ENCODE measurements at places on chromosomes 3 and 15.

GRCh38 chr3:81776643-81777042 is 15.2 kb upstream of the GBE1 start:
- no peak for DNase-seq

DNA sequence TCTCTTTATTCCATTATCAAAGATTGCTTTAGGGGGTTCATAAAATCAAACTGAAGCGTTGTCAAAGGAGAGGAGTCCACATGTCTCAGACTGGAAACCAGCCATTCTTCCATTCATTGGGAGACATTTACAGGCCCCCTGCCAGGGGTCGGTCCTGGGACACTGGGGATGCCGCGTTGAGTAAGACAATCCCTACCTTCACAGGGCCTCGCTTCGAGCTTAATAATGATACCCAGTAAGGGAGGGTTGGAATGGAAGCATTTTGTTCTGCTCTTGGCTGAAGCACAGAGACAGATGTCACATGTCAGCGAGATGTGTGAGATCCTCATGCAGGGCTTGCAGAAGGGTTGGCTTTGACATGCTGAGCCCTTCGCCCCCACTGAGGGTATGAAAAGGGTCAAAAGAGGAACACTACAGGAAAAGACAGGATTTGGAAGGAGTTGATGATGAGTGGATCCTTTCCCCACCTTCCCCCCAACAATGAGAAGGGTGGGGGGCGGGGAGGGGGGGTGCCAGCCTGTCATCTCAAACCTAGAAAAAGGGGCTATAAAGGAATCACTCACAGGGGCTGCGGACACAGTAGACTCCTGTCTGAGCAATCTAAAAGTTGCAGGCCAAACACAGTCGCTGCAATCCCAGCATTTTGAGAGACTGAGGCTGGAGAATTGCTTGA is 25.6 kb upstream of the ARL8B start:
- DNase-seq = no peak

- DNase-seq = no peak
Measured at GRCh38 chr3:134068429-134068828, 38.7 kb upstream of the SLCO2A1 start.

DNA sequence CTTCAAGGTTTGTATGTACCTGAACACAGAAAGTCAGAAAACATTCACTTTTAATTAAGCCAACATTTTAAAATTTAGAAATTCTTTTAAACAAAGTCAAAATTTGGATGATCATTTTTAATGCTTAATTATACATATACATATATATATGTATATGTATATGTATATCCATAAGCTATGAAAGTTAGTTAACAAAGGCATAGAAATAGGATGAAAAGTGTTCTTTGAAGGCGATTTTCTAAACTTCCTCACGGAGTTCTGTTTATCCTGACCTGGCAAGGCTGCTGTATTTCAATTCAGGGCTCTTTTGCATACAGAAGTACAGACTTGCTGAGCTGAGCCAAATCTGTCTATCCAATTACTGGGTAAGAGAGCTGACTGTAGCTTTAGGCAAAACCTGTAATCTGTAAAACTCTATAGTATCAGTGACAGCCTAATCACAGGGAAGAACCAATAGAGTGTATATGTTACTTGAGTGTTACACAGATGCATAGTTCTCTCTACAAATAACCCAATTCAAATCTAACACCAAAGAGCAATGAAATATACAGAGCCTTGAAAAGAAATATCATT is 32.1 kb upstream of the THRB start:
- no peak for DNase-seq

Data from iPS-NIHi11 (cell line).